ENCODE measurements at places on chromosomes 2 and 18.

DNA sequence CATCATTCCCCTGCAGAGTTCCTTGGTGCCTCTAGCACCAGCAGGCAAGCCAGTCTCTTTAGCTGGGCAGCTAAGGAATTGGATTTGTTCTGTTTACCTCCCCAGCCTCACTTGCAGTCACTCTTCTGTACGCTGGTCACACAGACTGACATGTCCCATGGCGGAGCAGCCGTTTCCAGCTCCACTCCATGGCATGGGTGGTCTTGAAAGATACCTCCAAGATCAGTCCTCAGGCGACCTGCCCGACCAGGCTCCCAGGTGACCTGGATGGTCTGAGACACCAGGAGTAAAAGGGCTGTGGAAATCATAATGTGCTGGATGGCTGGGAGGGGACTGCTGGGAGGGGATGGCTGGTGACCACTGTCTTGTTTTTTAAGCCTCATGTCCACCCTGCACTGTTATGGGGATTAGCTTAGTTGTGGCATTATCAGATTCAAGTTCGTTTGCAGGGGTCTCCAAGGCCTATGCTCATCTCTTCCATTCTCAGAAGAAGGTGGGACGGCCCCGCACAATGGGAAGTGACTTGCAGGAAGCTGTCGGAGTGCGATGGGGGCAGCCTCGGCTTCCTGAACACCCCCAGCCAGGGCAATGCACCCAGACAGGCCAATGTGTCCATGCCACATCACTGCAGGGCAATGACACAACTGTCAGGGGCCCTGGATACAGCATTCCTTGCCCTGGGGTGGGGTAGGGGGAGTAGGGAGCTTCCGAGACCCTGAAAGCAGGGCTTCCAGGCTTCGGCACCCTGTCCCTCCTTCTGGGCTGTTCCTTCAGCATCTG, 156.1 kb upstream of the MYCN start:
- no peak for DNase-seq

DNA sequence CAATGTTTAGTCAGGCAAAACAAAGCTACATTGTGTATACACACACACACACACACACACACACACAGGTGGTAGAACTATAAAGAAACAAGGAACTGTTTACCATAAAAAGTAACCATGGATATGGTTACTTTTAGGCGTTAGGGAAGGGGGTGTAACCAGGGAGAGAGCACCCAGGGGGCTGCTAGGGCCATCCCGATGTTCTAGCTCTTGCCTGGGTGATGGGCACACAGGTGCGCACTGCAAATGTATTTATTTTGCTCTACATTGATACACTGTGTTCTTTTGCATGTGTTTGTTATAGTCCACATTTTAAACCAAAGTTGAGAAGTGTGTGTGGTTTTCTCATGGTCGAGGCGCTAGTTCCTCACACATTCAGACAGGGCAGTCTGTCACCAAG, 69.8 kb upstream of the MYCN start:
- DNase-seq: no peak

DNA sequence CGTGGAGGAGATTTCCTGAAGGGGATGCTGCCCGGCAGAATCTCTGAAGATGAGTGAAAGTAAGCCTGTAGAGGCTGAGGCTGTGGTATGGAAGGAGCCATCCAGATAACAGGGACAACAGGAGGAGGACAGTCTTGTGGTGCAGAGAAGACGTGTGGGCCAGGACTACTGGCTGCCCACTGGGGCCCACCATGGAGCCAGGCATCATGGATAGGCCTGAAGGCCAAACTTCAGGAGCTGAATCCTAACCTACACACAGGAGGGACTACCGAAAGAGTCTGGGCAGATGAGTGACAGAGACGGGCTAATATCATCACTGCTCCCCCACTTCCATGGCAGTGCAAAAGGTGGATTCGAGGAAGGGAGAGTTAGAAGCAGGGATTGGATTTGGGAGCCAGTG, 131.3 kb upstream of the DAPL1 start:
- DNase-seq: no peak

- no peak for DNase-seq
Observed at GRCh38 chr2:168118733-168119514, 128.5 kb downstream of the STK39 start.

DNA sequence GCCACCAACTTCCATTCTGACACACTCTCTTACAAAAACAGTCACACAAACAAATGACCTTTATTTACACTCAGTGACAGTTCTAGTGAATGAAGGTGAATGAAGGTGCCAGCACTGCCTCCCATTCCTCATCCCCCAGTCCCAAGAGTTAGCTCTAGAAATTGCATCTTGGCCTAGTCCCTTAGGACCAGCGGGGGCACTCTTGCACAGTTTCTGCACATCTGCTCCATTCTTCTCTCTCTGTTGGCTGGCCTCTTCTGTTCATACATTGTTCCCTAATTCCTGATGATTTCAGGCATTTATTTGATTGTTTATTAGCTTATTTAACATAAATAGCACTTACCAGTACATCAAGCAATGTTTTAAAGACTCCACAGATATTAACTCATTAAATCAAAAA, 30.9 kb downstream of the GAREM1 start:
- no peak for DNase-seq

GRCh38 chr2:30259827-30260679, 28.7 kb downstream of the LBH start:
- no peak for DNase-seq

Measured in stimulated activated CD8-positive, alpha-beta memory T cell treated with anti-CD3 and anti-CD28 coated beads, Interleukin-15, amount 100 ng/mL, for 1 hour (primary cell).